Activated CD4-positive, alpha-beta T cell treated with anti-CD3 and anti-CD28 coated beads, Interleukin-2, amount 50 U/mL, for 16 hours (primary cell): ENCODE measurements at places on chromosomes 7 and 10.

DNA sequence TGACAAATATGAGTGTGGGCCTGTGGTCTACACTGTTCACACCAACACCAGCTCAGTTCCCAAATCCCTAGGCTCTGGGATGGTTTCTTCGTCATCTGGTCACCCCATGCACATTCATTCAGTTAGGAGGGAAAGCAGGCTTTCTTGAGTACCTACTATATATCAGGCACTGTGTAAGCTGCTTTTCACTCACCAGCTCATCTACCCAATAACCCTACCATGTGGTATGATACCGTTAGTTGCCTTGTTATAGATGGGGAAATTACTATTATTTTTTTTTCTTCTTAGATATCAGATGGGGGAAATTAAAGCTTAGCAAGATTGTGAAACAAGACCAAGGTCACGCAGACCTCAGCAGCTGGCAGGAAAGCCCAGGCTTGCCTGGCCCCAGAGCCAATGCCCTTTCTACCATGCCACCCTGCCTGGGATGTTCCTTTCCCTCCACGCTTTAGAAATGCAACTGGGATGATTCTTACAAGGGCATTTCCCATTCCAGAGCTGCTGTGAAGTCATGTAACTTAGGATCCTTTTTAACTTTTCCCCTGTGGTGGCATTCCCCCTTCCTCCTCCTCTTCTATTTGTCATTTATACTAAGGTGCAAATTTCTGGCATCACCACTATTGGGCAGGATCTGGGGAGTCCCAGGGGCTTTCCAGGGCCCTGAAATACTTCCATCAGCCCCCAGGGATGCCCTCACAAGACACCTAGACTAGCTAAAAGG is 93.1 kb upstream of the EFCAB10 start:
- no peak for DNase-seq

GRCh38 chr7:138970952-138971351 is 10.2 kb downstream of the KIAA1549 start:
- DNase-seq, result no peak

GRCh38 chr10:27743877-27744801 is 1.5 kb downstream of the MKX start:
- no peak for DNase-seq

GRCh38 chr10:97851341-97852001 is 1.8 kb downstream of the GOLGA7B start:
- peak; percentile 27 for DNase-seq

DNA sequence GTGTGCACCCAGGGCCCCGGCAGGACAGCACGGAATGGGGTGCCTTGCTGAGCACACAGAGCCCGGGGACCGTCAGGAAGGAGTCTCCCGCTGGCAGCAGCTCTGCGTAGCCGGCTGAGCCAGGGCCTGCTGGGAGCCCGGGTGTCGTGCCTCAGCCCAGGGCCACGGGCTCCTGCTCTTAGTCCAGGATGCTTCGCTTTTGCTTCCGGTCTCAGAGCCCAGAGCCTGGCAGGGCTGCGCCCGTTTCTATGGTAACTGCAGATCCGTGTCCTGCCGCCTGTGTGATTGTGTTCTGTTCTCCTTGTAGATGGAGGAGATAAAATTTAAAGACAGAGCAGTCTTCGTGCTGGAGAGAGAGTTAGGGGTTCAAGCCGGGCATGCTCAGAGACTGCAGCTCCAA is 53.7 kb upstream of the DPYSL4 start:
- DNase-seq, result no peak

DNA sequence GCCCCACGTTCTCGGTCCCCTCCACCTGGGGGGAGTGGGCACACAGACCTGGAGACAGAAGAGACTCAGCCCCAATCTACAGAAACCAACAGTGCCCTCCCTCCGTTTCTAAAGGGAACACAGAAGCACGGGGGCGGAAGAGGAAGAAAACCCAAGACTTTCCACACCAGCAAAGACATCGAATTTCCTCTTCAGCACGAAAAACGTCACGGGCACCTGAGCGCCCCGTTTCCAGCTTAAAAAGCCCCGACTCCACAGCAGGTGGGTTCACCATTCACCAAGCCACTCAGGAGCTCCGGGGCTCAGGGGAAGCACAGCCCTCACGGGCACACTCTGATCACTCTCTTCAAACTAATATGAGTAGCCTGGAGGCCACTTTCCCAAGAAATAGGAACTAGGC is 19.6 kb downstream of the NUDT1 start:
- no peak for DNase-seq

- DNase-seq, result peak; percentile 93
These were observed 91.2 kb upstream of the INSIG1 start for GRCh38 chr7:155206318-155207020.

- DNase-seq, result no peak
These were observed 98.2 kb upstream of the KAT6B start for GRCh38 chr10:74728225-74728624.

DNA sequence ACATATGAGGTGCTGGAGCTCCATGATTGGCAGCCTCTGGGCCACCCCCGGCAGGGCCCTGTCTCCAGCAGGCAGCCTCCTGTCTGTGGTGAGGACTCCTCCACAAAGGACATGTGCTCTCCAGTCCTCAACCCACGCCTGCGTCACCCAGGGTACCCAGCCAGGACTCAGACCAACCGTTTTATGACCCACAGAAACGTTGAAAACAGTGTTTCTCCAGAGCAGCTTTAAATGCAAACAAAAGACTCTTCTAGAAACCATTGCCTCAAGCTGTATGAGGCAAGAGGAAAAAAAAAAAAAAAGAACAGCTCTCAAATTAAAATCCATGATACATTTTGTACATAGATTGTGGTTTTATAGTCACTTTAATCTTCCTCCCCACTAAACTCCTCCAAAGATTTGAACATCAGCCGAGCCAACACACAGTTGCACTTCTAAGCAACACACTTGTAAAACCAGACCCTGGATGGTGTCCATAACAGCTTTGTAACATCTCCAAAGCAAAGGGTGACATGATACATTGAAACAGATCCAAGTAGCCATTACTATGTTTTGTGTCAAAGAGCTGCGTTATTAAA is 175.0 kb upstream of the LYZL2 start:
- no peak for DNase-seq

- DNase-seq, result no peak
These were observed 1.8 kb downstream of the TSPAN13 start for GRCh38 chr7:16755397-16755796.

DNA sequence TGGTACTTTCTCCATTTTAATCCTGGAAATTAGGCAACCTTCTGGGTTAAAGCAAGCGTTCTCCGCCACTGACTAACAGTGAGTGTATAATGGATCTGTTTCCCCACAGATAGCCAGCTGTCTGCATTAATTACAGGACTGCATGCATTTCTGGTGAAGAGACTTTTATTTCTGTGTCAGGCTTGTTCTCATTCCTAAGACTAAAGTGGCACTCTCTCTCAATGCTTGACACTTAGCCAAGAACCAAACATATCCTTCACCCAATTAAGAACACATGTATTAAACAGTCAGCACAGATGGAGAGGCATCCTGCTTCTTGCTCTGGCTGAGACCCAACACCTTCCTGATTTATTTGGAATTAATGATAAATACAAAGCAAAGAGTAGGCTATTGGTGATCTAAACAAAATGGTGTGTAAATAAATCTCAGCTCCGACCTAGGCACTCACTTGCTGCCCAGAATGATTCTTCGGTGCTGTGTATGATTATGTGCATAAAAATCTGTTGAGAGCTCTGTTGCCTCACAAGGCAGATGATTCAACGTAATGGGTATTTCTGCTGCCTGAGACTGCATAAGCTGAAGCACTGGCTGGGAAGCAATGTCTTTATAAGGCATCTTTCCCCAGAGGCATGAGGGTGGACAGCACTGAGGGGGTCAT is 16.8 kb downstream of the CALU start:
- DNase-seq, result no peak

DNA sequence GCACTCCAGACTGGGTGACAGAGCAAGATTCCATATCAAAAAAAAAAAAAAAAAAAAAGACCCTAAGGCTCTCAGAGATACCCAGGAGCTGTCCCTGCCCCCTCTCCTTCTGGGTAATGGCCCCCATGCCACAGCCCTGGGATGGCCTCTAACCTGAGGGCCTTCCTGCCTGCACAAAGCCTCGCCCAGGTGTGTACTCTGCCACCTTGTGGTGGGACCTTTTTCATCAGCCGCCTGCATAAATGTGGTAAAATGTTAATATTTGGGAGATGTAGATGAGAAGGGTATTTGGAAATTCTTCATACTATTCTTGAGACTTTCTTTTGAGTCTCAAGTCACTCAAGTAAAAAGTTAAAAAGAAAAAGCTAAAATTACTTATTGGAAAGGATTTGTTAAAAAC is 46.3 kb upstream of the RNF216 start:
- DNase-seq, result peak; percentile 44

GRCh38 chr10:125411724-125412123 is 251.4 kb upstream of the CTBP2 start:
- no peak for DNase-seq

DNA sequence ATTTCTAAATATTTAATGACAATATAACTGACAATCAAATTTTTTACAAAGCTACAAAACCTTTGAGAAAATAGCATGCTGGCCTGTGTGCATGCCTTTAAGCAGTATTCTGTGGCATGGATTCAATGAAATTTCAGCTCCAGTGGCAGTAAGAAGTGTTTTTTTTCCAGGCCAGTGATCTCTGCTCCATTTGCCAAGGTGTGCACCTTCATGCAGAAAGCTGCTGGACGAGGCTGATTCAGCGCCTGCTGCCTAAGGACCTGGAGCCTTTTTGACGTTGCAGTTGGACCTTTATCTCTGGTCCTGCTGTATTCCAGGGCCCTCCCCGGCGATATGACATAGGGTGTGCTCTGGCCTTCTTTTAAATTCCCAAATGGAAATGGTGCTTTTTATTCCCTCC is 26.6 kb downstream of the VWC2 start:
- DNase-seq, result no peak

DNA sequence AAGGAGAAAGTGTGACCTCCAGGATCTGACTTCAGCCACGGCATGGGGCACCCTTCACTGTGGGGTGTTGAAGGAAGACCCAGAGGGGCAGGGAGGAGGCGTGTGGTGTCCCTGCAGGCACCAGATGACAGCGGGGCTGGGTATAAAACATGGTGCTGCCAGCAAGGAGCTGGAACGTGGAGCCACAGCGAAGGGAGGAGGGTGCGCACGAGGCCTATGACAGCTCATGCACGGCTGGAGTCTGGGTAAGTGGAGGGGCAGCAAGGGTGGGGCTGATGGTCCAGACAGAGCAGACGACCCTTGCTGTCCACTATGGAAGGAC is 27.8 kb upstream of the FOXL3 start:
- no peak for DNase-seq

- no peak for DNase-seq
These were observed 171.1 kb downstream of the GLI3 start for GRCh38 chr7:42065942-42066341.

DNA sequence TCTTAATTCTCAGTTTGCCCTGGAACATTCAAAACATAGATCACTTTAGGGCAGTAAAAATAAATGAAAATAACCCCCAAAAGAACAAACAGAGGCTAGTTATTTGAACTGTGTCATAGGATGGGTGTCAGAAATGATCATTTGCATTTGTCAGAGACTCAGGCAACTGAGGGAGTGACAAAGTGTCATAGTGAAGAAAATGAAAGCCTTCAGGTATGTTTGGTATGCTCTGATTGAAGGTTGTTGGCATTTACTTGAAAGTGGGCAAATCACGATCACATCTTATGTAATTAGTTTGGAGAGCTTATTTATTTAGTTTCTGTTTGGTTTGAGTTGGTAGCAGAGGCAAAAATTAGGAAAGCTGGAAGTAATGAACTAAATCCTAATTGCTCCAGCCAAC is 880.9 kb downstream of the ANKRD7 start:
- DNase-seq, result no peak

DNA sequence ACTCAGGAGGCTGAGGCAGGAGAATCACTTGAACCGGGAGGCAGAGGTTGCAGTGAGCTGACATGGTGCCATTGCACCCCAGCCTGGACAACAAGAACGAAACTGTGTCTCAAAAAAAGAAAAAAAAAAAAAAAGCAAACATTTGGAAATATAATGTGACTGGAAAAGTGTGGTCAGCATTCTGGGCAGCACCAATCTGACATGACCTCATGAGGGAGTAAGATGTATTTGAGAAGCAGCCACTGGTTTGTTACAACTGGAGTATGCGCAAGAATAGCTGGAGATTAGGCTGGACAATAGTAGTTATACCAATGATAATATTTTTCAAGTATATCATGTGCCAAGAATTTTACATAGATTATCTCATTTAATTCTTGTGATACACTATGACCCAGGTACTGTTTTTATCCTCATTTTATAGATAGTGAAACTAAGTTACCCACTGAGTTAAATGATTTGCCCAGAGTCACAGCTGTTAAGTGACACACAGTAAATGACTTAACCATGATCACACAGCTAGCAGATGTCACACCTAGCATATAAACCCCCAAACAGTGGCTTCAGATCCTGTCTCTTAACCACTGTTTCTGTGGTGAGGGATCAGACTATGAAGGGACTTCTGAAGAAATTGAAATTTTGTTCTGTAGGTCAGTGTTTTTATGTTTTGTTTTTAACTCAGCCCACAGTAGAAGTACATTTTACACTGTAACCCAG is 11.1 kb downstream of the MCU start:
- peak; percentile 24 for DNase-seq

- DNase-seq, result no peak
These were observed 62.7 kb downstream of the SEMA3E start for GRCh38 chr7:83586281-83586680.

DNA sequence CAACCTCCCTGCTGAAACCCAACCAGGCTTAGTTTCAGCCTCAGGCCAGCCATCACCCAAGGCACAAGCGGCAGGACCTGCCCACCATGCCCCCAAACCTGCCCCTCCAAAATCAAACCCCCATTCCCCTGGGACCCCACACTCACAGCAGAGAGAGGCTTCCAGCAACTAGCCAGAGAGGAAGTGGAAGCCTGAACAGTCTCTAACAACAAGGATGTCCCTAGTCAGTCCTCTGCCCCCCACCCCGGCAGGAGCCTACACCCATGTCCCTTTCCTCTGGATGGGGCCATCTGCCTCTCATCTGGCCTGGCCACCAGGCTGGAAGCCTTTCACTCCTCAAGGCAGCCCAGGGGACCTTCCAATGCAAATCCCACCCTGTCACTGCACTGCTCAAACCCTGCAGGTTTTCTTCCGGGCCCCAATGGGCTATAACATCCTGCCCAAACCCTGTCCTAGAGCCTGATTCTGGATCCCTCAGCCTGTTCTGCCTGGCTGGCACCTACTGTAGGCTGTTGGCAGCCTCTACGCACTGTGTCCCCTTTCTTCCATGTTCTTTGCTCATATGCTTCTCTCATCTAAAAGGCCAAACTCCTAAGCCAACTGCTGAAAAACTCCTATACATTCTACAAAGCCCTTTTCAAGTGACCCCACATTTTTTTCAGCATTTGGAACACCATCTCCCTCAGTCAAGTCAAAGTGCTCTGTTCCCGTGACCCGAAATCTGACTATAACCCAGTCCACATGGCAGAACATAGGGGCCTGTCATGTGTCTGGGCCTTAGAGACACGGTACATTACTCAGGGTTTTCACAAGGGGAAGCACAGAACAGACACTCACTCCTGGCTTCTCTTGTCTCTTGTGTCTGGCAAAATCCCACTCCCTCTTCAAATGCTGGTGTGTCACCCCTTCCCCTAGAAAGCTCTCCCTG is 253.3 kb downstream of the TNS3 start:
- no peak for DNase-seq

GRCh38 chr10:97673736-97674525 is 13.1 kb downstream of the AVPI1 start:
- DNase-seq, result peak; percentile 35

GRCh38 chr7:12594122-12594897 is 23.8 kb downstream of the SCIN start:
- no peak for DNase-seq
